ENCODE measurements at places on chromosomes 12 and 14.

DNA sequence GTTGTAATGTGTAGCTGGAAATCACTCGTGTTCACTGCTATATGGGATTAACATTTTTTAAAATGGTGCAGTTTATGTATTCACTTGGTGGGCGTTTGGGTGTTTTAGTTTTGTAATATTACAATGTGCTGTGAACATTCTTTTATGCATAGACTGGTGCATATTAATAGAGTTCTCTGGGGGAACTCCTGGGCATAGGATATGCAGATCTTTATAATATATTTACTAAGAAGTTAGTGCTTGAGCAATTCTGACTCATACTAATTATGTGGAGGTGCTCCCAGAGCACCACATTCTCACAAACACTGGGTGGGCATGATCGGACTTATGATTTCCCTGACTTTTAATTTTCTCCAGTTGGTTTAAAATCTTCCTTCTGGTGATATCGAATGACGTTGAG is 342.3 kb downstream of the PDZRN4 start:
- no peak for DNase-seq

DNA sequence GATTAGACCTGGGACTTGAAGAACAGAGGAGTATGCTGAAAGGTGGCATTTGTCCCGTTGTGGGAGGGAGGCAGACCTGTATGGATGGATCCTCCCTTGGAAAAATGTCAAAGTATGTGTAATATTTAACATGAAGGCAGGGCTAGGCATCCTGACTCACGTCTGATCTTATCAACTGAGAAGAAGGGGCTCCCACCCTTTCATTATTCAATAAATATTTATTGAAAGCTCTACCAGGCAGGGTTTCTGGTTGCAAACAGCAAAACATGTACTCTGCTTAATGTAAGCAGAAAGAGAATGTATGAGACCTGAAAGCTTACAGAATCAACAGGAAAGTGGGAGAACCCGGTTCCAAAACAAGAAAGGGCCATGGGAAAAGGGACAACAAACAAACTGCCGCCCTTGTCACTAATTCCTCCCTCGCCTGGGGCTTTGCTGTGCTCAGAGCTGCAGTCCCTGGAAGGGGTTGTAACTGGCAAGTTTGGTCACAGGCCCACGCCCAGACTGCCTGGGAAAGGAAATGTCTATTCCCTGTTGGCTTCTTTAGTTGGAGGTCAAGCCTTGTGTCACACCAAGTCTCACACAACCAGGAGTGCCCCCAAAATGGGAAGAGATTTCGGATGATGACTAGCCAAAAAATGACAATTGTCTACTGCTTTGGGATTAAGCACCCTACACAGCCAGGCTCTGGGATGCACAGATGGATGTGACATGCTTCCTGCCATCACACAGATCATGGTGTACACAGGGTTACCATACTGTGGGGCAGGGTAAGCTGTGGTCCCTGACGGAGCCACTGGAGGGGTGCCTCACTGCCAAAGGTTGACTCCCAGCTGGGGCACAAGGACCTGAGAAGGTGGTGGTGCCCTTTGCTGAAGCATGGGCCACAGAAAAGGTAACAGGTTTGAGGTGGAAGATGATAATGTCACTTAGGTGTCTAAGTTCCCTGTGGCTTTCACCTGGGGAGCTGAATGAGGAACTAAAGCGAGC is 36.8 kb downstream of the RAB35 start:
- DNase-seq: no peak

- DNase-seq: no peak
Observed at GRCh38 chr12:50568338-50569091, 63.7 kb downstream of the DIP2B start.

DNA sequence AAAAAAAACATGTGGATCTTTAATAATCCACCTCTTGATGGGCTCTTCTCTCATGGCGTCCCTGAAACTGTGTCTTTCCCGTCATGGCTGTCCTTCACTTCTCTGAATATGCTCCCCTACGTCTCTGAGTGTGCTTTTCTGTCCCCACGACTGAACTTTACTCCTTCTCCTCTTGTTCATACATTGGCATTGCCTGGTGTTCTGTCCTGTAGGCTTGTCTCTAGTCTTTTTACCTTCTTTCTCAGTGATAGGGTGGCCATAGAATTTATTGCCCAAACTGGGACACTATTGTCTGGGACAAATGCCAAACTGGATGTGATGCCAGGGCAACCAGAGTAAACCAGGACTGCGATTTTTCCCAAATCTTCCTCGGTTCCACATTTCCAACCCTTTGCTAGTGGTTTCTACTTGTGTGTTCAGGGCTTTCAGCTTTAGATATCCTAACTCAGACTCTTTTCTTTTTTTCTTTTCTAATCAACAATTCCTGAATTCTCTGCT is 202.2 kb downstream of the ATP23 start:
- DNase-seq: no peak

DNA sequence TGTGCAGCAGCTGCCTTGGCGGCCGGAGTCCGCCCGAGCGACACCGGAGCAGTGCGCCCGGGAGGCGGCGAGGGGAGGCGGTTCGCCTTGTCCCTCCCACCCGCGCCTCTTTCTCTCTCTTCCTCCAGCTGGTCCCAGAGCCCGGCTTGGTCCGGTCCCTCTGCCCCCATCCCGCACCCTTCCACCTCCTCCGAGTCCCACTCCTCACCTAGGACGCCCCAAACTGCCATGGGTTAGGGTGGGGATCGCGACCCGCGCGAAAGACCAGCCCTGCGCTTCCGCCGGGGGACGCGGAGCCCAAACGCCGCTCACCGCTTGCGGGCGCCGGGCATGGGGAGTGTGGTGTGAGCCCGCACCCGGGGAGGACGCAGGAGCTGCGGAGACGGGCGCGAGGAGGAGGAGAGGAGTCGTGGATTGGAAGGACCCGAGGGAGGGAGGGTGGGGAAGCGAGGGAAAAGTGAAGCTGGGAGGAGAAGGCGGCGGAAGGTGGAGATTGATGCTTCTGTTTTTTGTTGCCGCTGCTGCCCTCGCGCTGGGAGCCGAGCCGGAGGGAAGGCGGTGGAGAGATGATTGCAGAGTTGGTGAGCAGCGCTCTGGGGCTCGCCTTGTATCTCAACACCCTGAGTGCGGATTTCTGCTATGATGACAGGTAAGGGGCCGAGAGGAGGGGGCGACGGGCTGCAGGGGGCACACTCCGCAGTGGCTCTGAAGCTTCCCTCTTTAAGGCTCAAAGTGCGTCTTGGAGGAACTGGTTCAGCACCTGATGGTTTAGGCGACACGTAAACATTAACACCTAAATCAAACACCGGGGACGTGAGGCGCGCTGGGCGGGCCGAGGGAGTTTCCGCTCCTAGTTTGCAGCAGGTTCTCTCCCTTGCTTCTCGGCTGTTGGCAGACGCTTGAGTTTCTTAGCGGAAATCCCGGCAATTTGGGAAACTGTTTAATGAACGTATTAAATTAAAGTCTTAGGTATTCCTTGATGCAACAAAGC is 610 bp downstream of the TMTC2 start:
- DNase-seq: peak; percentile 67

GRCh38 chr12:94590428-94590827 is 59.9 kb downstream of the TMCC3 start:
- DNase-seq: no peak

DNA sequence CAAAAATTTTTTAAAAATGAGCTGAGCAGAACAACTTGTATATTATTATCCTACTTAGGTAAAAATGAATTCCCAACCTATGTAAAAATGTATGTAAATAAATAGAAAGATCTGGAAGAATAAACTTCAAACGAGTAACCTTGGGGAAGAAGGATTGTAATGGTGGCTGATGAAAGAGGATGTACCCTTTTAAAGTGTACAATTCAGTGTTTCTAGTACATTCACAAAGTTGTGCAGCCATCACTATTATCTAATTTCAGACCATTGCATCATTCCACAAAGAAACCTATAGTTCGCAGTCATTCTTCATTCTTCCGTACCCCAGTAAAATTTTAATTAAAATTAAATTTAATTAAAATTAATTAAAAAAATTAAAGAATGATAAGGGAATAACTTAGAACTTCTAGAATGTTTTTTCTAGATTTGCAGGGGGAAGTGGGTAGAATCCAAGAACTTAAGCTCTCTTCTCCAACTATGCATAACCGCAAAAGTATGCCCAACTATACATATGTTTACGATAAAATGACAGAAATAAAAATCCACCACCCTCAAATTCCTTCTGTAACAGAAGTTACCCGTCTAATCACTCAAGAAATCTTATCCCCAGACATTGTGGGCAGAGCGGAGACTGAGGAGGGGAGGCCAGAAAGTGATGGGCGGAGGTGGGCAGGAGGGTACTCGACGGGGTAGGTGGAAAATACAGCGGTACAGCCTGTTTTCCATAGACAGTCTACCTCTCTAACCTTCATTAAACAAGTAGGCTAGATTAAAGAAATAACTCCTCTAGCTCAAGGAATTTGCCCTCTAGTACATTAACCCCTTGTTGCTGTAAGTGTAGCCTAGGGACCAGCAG is 921 bp downstream of the DEPDC4 start:
- DNase-seq: no peak

DNA sequence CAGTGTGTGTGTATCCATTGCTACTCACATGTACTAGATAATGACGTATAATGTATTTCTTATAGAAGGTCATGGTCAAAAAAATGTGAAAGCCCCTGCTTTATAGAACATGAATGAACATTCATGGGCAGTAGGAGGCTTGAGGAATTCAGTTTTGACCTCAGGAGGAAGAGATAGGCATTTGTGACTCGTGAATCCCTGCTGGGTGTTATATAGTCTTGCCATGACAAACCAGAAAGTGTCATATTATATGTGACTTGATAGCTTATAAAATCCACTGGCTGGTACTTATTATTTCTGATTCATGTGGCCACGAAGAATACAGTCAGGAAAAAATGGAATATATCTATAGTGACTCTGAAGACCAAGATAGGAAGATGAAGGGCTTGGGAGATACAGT is 287.6 kb downstream of the CEP128 start:
- no peak for DNase-seq

DNA sequence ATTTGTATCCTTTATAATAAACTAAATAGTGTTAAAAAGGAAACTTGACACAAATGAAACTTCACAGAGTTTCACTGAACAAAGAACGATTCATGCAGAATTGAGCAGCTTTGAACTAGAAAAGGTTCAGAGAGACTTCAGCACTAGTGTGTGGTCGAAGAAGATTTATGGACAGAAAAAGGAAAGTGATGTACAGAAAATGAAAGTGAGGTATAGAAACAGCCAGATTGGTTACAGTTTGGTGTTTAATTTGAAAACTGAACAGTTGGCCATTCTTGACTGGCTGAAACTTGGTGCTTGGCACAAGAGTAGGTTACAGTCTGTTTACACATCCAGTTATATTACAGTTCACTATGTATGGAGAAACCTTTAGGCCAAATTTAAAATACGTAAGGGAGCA is 207.1 kb downstream of the GALC start:
- no peak for DNase-seq

- DNase-seq: no peak
Observed at GRCh38 chr12:130557886-130558765, 158.0 kb downstream of the RIMBP2 start.

DNA sequence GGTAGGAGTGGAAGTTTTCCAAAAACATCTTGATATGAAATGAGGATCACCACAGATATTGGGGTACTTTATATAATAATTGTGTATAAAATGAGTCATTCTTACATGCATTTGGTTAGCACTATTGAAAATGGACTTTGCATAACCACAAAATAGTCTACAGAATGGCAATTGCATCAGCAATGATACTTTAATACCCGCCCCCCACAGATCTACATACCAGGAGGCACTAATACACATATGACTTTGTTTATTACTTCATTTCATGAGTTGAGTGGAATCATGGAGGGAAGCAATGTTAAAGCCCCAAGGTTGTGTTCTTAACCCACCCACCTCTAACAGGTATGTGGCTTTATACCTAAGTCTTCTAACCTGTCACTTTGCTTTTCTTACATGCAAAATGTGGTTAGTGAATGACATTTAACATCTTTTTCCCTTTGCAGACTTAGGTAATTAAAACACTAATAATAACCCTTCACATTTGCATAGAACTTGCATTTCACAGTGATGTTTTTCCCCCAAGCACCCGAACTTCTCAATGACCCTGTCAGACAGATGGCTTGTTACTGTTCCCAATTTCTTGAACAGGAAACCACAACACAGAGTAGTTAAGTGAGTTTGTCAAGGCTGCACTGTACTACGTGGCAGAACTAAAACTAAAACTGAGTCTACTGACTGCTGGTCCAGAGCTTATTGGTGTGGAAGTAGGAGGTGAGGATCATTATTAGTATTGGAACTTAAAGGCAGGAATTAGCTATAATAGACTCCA is 101.9 kb downstream of the NPAS3 start:
- DNase-seq: no peak

DNA sequence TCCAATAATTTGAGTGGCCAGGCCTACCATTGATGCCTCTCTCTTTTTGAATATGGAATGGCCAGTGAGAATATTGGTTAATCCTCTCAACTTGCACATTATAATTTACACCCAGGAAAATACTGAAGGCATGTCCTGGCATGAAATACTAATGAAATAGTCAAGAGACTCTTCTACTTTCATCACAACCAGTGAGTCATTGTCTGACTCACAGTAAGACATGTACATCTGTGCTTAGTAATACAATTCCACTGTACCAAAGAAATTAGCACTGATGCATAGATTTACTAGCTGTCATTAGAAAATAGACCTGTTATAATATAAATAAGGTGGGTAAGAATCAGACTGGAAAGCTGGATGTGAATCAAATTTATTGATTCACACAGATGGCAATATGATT is 31.6 kb downstream of the KCNC2 start:
- DNase-seq: no peak

DNA sequence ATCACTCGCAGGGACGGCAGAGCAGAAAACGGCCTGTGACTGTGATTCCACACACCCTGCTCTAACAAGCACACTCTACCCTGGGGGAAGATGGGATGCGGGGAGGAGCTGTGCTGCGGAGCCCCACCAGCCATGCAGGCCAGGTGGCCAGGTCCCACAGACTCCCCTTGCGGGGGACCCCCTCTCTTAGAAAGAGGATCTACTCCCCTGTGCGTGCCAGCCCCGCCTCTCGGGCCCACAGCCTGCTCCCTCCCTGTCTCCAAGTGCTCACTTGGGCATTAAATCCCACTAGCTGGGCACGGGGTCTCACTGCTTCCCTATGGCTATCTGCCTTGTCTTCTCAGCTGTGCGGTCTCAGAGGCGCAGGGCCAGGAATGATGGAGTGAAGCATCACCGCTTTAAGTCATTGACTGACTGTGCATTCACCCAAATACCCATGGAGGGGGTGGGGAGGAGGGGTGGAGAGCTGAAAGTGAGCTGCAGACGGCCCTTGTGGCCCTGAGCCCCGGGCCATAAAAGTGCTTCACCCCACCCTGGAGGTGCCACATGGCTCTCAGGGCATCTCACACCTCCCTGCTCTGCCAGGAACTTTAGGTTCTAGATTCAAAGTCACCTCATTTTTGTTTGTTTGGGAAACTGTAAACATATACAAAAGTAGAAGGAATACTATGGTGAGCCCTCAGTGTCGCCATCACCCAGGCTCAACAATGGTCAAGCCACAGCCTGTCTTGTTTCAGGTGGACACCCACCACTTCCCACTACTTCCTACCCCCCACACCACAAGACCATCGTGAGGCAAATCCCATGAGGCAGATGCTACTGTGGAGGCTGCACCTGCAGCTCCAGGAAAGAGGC is 9.4 kb downstream of the STX2 start:
- no peak for DNase-seq
